ENCODE measurements at places on chromosomes 16 and 17.

GRCh38 chr17:42311240-42312034, 23.1 kb downstream of the STAT5A start:
- no peak for DNase-seq

GRCh38 chr16:73056921-73057290, 9.0 kb upstream of the ZFHX3 start:
- DNase-seq = no peak

DNA sequence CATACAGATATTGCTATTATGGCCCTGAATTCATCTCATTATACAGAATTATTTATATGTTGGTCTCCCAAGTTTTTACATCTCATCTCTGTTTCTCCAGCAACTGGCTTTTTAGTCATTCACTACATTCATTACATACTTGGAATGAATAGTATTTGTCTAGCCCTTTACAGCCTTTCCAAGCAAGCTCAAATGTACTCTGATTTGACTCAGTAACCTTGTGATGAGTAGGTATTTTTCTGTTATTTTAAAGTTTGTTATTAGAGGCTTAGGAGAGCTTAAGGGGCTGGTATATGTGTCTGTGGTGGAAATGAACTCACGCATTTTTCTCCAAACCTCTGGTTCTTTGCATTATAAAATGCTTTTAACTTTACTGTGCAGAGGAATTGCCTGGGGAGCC, 224.7 kb downstream of the SNX29 start:
- no peak for DNase-seq

GRCh38 chr17:67401598-67402504, 24.8 kb downstream of the PITPNC1 start:
- DNase-seq = no peak

- DNase-seq = no peak
These were observed 98.4 kb upstream of the GSE1 start for GRCh38 chr16:85514598-85515318.

DNA sequence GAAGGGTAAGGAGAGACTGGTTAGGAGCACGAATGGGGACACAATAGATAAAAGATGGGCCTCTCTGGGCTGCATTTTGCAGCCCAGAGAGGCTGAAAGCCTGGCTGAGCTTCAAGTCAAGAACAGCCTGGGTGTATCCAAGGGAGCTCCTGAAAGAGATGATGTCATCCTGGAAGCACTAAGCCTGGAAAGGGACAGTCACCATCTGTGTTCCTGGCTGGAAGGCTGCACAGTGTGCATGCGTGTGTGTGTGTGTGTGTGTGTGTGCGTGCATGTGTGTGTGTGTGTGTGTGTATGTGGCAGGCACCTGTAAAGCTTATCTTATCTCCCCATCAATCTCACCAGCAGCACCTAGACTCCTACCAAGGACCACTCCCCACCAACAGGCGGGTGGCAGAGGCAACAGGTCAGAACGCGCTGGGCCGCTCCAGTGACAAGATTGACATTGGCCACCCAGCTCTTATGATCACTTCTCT, 44.1 kb downstream of the COG7 start:
- no peak for DNase-seq

DNA sequence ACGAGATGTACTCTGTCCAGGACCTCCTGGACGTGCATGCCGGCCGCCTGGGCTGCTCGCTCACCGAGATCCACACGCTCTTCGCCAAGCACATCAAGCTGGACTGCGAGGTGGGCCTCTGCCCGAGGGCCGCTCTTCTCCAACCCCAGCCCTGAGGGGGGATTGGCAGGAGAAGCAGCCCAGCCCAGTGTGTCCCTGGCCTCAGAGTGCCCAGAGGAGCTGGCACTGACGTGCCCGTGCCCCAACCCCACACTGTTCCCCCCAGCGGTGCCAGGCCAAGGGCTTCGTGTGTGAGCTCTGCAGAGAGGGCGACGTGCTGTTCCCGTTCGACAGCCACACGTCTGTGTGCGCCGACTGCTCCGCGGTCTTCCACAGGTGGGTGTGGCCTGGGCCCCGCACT, 15.6 kb downstream of the DEF8 start:
- DNase-seq = no peak

- no peak for DNase-seq
These were observed 193.2 kb upstream of the MPHOSPH6 start for GRCh38 chr16:82363026-82363816.

DNA sequence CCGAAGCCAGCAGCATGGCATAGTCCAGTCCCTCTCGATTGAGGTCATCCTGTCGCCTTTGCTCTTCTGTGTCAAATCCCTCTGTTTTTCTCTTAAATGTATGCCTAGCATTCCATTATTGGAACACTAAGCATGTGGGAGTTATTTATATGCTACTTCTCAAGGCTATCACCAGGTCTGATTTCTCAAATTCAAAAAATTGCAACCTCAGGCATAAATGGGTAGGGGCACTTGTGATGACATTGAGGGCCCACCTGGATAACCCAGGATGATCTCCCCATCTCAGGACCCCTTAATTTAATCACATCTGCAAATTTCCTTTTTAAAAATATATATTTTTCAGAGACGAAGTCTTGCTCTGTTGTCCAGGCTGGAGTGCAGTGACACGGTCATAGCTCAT, 95.7 kb downstream of the BMERB1 start:
- no peak for DNase-seq

GRCh38 chr17:58047376-58048150, 35.7 kb upstream of the DYNLL2 start:
- DNase-seq = no peak

DNA sequence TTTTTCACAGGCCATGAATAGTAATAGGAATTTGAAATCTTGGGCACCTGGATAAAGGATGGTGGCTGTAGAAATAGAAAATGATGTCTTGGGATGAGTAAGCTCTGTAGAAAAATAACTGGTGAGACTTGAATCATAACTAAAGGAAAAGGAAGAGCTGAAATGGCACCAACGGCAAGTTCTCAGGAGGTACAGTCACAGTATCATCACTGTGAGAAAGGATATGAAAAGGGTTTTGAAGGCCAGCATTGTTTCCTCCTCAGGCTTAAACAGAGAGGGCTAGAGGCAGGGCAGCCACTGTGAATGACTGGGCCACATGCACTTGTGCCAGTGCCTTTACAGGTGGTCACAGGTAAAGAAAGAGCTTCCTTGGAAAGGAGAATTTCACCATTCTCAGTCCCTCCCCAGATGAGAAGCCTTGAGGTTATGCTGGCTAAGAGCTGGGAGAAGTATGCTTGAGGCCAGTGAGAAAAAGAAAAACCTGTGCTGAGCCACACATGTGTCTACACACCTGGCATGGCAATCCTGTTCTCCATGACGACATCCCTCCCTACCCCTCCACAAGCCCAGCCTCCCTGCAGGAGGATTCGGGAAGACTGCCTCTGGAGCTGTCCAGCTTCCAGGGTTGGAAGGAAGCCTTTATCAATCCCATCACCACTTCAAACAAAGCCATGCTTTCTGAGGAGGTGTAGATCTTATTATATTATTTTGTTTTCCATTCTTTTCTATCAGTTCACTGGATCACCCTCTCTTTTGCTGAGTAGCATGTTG, 3.8 kb upstream of the ANKFN1 start:
- DNase-seq = no peak

- no peak for DNase-seq
These were observed 828 bp downstream of the EMP2 start for GRCh38 chr16:10579575-10579964.

DNA sequence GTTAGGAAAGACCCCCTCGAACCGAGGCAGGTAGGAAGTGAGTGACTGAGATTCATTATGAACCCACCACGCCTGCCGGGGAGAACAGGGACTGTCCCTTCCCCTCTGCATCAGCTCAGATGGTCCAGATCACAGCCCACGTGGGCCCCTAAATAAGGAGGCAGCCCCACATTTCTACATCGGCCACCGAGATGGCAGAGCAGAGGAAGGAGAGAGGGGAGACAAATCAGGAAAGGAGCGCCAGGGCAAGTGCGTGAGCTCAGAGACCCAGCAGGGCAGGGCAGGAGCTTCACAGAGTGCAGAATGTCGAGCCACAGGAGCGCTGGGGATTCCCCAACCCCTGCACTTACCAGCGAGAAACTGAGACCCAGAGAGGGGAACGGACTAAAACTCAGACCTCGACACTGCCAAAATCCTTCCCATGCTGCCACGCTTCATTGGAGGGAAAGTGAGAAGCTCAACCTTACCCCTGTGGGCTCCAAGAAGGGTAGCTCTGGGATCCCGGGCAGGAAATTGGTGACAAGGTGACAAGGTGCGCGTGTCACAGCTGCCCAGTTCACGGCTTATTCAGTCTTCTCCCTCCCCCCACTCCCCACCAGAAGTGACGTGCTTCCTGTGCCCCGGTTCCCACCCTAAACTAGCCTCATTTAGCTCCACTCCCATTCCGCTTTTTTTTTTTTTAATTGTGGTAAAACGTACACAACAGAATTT, at the start of gene ICAM2:
Gene ICAM2, minus strand, starts transcription at position 578 of the 711 bp plus-strand sequence. CDS start 13,942 bp downstream, outside the sequence.
- peak; percentile 77 for DNase-seq

- DNase-seq = no peak
These were observed 30.0 kb upstream of the USP22 start for GRCh38 chr17:21072745-21073197.

GRCh38 chr16:15925631-15926030, 23.8 kb upstream of the ABCC1 start:
- DNase-seq = no peak

- no peak for DNase-seq
These were observed 2.2 kb downstream of the GJC1 start for GRCh38 chr17:44827863-44828262.

- DNase-seq = no peak
These were observed 29.0 kb downstream of the HEXIM2 start for GRCh38 chr17:45190503-45191255.

- no peak for DNase-seq
These were observed 16.7 kb upstream of the MYH10 start for GRCh38 chr17:8647202-8647601.

DNA sequence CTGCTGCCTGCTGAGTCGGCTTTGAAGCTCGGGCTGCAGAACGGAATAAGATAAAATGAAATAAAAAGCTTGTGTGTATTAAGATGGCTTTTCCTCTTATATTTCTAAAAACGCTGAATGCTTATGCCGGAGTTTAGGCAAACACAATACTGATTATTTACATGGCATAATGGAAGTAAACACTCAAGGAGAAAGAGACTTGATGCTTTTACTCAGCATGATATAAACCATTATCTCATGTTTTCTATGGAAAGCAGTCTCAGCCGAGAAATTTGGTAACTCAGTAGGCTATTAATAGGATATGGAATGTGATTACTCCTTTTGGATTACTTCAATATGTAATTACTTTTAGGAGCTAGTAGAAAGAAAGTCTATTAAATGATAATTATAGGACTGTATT, 153.3 kb downstream of the CDH11 start:
- no peak for DNase-seq

DNA sequence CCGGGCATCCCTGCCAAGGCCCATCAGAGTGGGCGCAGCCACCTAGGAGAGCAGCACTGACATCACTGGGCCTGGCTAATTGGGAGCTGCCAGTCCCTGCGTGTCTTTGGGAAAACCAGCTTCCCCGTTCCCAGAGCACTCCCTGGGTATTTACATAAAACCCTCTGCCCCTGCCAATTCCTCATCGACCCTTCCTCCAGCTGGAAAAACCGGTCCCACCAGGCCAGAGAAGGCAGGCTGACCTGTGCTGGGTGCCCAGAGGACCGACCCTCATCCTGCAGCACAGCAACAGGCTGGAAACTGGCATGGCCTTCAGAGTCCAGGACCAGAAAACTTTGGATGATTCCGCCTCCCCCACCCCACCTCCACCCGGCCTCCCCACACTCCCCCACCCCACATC, 8.2 kb upstream of the FOXN1 start:
- DNase-seq = no peak

- DNase-seq = no peak
These were observed 151.0 kb upstream of the RBL2 start for GRCh38 chr16:53282975-53283946.

DNA sequence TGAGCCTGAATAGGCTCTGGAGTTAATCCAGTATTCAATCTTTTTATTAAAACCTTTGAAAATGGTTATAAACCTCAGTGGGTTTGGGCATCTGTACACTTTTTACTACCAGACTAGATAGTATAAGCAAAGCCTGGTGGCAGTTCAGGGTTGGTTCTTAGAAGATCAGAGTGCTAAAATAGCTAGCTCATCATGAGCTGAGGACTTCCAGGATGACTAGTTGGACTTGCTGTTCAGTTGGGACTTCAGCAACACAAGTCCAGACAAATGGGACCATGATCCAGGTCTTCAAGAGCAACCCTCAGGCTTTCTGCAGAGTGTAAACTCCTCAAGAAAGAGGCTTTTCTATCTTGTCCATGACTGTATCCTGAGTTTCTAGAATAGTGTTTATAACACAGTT, 1.2 kb upstream of the ZNF19 start:
- DNase-seq = no peak

DNA sequence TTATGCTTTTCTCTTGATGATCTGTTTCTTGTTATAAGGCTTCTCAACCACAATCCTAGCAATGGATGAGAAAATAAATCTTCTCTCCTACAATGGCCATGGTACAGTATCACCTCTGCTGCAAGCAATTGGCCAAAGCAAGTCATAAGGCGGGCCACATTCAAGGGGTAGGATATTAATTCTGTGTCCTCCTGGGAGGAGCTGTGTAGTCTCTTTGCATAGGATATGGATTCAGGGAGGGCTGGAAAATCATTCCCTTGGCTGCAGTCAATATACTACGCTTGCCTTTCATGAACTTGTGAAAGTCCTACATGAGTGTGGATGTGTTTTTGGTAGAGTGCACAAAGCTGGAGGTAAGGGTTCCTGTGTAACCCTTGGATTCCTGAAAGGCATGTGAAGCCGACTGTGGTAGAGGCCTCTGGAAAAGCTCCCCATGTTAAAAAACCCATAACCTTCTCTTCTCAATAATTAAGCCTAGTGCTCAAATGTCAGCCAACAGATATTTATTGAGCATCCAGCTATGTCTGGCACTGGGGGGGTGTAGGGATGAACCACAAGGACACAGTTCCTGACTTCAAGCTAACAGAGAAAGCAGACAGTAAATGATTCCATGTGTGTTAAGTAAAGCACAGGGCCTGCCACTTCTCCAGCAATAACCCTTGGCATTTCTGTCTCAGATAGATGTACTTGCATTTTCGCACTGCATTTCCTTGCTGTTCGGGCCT, 147.6 kb upstream of the HS3ST3A1 start:
- no peak for DNase-seq

DNA sequence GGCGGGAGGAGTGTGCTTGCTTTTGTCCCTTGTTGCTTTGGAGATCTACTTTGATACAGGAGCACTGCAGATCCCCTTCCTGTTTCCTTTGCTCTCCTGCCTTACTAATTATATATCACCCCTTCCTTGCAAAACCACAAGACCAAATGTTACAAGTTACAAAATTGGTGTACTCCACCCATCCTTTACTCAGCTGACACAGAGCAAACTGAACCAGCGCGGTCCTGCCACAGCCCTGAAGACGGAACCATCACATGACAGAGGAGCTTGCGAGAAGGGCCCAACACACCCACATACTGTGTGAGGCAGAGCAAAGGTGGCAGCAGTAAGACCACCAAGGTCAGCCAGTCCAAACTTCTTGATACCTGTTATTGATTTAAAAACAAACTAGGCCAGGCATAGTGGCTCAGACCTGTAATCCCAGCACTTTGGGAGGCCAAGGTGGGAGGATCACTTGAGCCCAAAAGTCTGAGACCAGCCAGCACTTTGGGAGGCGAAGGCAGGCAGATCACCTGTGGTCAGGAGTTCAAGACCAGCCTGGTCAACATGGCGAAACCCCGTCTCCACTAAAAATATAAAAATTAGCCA, 33.2 kb downstream of the CYTH1 start:
- peak; percentile 61 for DNase-seq

Data from activated T-cell treated with anti-CD3 and anti-CD28 coated beads for 1 hour (primary cell).